ENCODE measurements at places on chromosomes 3 and 15. TPM values are rescaled to one million over a fixed set of nuclear protein-coding genes. Genes with fewer than 3 reads are reported as not detected.

DNA sequence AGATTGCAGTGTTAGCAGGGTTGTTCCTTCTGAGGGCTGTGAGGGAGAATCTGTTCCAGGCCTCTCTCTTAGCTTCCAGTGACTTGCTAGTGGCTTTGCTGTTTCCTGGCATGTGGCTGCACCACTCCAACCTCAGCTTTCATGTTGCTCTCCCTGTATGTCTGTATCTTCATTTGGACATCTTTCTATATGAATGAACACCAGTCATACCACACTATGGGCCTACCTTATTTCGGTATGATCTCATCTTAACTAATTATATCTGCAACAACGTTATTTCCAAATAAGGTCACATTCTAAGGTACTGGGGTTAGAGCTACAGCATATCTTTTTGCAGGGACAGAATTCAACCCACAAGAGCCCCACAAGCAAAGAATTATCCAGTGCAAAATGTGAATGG, 356.7 kb upstream of the UMPS start:
- no peak for DNase-seq

DNA sequence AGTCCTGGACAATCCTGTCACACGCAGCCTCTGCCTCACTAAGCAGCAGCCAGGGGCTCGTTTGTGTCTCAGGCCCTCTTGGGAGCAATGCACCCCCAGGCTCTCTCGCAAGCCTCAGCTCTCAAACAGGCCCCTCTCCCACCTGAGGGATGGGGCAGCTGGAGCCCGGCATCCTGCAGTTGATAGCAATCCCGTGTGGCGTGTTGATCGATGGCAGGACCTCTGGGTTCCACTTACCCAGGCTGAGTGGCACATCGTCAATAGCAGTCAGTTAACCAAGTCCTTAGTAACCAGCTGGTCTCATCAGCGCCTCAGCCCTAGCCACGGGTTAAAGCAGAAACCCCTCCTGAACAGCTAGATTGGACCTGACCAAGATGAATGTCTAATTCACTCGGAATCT, 36.5 kb upstream of the PLXNA1 start:
- no peak for DNase-seq

GRCh38 chr15:46416544-46416943, 781.7 kb downstream of the SQOR start:
- DNase-seq: no peak

DNA sequence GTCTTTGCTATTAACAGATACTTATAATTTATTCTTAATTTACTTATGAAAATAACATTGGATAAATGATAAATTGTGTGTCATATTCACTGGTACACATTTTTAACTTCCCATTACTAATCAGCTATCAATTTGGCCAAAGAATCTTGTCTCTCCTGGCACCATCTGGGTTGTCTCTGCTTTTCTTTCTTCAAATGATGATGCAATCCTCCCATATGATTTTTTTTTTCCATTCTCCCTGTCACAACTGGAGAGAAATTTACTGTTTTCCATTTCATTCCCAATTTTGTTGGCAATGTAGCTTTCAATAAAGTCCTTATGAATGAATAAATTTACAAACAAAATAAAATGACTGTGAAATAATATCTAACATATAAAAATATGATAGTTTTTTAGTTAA, 743.7 kb upstream of the EPHA6 start:
- no peak for DNase-seq

DNA sequence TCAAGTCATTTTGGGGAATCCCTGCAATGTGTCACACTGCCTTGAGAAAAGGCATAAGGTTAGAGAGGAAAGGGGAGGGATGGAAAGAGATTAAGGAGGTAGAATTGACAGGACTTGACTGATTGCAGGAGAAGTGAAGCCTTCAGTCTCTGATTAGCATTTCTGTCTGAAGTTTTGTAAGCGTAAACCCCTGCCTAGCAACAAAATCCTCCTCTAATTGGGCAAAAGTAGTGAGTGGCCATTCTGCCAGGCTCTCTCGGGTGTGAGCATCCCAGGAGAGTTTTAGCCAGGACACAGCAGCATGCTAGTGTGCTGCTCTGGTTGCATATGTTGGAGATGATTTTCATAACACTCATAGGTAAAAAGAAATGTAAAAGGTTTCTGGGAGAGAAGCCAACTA, 117.0 kb upstream of the MRPL3 start:
- no peak for DNase-seq

DNA sequence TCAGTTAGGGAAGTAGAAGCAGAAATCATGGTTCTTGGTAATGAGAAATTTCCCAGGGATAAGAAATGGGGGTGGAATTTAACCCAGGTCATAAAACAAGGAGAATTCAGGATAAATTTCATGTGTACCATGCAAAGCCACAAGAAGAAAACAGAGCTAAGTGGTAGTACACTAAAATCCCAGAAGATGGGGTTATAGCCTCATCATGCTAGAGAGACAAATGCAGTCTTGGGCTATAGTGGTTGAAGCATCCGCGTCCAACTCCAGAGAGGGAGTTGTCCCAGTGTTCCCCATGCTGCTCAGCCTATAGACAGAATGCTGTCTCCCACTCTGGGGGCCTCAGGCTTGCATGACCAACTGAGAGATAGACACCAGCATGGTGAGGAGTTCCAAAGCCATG, 36.2 kb upstream of the CLRN1 start:
- DNase-seq: no peak

- DNase-seq: no peak
Observed at GRCh38 chr15:44489464-44489863, 47.5 kb upstream of the EIF3J start.

- no peak for DNase-seq
Observed at GRCh38 chr15:40565333-40566238, 744 bp upstream of the CCDC32 start.

GRCh38 chr3:10988001-10988665, 4.4 kb upstream of the SLC6A1 start:
- no peak for DNase-seq

GRCh38 chr3:191637611-191638010, 176.6 kb downstream of the PYDC2 start:
- no peak for DNase-seq

DNA sequence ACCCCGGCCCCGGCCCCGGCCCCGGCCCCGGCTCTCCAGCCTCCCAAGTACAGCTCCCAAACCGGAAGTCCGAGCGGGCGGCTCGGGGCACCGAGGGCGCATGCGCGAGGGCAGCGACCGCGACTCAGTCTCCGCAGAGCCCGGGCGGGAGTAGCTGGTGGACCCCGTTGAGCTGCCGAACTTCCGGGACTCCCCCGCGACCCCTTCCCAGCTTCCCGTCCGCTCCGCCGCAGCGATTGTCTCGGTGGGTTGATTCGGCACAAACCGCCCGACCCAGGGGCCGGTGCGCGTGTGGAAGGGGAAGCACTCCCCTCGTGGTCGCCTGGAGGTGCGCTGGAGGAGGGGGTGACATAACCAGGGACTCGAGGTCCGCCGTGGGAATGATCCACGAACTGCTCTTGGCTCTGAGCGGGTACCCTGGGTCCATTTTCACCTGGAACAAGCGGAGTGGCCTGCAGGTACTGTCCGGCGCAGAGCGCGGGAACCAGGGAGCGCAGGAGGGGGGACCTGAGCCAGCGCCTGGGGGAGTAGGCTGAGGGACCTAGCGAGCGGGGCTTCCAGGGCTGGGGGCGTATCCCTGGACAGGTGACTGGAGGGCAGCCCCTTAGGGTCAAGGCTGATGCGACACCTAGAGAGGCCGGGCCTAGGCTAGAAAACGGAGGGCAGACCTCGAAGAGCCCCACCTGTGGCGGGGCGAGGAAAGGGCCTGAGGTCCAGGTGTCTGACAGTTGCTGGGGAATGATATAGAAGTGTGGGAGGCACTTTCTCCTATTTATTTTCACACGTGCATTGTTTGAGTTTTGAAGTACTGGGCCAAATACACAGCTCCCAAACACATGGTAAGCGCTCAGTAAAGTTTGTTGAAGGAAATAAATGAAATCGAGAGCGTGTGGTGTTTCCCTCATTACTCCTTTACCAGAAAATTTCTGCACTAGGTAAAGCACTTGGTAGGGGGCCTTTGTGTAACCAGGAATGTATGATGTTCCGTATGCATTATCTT, at the start of the genes TUBGCP4 and ZSCAN29:
Gene TUBGCP4, plus strand, starts transcription at position 127 of the 1,000 bp plus-strand sequence. Its CDS starts 254 bp downstream, at position 381.
Gene ZSCAN29, minus strand, starts transcription at position 69 of the 1,000 bp plus-strand sequence. CDS start 1,130 bp downstream, outside the sequence.
- peak; percentile 31 for DNase-seq

DNA sequence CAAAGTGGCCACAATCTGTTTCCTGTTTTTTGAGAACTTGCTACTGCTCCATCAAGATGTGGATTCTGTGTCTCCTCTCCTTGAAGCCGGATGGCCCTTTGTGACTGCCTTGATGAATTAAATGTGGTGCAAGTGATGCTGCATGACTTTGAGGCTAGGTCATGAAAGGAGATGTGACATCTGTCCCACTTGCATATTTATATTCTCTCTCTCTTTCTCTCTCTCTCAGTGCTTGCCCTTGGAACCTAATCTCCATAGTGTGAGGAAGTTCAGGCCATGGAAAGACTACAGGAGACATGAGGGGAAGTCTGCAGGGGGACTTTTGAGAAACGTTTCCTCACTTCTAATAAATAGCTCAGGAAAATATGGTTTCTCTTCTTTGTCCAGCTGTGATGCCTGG, 50.0 kb upstream of the ADPGK start:
- DNase-seq: no peak

GRCh38 chr15:36738817-36739216, 159.4 kb downstream of the CDIN1 start:
- DNase-seq: no peak

GRCh38 chr3:165192610-165193192, 3.5 kb downstream of the SLITRK3 start:
- no peak for DNase-seq

DNA sequence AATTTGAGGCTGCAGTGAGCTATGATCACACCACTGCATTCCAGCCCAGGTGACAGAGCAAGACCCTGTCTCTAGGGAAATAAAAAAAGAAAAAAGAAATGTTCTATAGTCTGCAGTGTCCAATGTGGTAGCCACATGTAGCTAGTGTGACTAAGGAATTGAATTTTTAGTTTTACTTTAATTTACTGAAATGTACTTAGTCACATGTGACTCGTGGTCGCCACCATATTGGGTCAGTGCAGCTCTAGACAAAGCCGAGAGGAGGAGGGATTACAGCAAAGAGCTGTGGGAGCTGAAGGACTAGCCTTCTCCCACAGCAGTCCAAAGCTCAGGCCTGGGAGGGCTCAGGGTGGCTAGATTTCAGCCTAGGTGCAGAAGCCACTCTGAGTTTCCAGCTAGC, 65.9 kb upstream of the NTRK3 start:
- DNase-seq: no peak

DNA sequence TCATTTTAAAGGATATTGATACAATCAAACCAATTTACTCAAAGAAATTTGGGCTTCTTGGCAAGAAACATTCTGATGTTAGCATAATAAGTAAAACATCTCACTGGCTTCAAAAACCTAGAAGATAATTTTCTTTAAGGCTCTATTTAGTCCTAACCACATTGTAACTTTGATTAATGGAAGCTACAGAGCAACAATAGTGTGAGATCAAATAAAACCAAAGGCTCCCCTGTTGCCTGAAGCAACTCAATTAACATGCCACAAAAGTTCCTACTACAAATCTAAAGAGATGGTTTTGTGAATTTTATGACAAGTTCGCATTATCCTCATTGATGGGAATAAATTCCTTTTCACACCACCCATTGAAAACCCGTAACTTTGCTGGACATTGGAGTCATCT, 5.9 kb downstream of the DPH6 start:
- no peak for DNase-seq

DNA sequence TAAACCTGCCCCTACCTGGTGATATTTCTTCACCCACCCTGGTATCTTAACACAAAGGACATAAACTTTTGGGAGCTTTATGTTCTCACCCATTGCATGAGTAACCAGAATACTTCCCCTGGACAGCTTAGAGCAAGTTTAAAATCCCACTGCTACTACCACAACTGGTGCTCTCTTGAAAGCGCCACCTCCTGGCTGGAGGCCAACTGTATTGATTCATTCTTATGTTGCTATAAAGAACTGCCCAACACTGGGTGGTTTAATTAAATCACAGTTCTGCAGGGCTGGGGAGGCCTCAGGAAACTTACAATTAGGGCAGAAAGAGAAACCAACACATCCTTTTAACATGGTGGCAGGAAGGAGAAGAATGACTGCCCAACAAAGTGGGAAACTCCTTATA, 592.4 kb downstream of the EPHA3 start:
- no peak for DNase-seq

GRCh38 chr3:171944118-171945016, 95.0 kb upstream of the FNDC3B start:
- DNase-seq: no peak

DNA sequence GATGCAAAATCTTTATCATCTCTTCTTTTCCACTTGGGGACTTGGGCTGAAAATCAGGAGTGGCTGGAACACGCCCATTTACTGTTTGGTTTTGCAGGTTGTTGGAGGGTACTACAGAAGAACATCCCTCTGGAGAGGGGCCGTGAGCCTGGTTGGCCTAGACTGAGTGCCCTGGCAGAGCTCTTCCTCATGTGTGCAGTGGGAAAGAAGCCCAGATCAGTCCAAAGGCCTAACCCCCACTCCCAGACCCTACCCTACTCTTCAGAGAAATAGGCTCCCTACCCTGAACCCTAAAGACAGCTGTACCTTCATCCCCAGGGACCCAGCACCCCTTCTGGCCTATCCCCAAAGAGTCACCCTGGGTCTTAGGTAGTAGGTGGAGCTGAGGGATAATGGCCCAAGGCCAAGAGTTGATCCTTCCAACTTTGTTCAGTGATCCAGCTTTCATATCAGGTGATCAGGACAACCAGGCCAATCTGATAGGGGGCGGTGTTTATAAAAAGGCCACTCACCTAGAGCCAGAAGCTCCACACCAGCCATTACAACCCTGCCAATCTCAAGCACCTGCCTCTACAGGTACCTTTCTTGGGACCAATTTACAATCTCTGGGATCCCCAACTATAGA, at the start of gene CYP1A2:
Gene CYP1A2, plus strand, starts transcription at position 524 of the 625 bp plus-strand sequence. CDS start 894 bp downstream, outside the sequence.
- DNase-seq: no peak

GRCh38 chr3:138846262-138846791, 11.6 kb upstream of the PIK3CB start:
- DNase-seq: no peak

DNA sequence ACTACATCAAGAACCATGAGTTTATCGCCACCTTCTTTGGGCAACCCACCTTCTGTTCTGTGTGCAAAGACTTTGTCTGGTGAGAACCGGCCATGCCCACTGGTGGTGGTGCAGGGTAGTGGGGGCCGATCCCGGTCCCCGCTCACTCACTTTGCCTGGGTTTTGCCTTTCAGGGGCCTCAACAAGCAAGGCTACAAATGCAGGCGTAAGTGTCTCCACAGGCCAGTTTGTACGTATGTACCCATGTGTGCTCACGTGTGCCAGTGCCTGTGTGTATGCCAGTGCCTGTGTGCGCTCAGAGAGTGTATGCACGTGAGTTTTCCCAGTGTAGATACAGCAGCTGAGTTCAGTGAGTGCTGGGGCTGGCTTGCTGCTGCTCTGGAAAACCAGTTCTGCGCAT, 20.5 kb downstream of the PRKCD start:
- DNase-seq: no peak

Gene CCR3
- polyA plus RNA-seq: 0.21 TPM

Gene LRRC31
- 0.26 TPM for polyA plus RNA-seq

Gene LIPH
- polyA plus RNA-seq: 0.98 TPM

Gene ADGRG7
- polyA plus RNA-seq: not detected

Gene SLC22A14
- 0.44 TPM for polyA plus RNA-seq

Gene RBP2
- 0.18 TPM for polyA plus RNA-seq

Gene HTD2
- polyA plus RNA-seq: 14.5 TPM

Gene KCNH8
- 0.75 TPM for polyA plus RNA-seq
